Activated CD4-positive, alpha-beta T cell treated with anti-CD3 and anti-CD28 coated beads, Interleukin-2, amount 10 ng/mL, durations not matched to agents 7 days and 5 days (primary cell): ENCODE measurements at places on chromosomes 11 and 22.

GRCh38 chr11:116740741-116741140 is 32.0 kb downstream of the BUD13 start:
- no peak overlapping the region for H3K4me3 ChIP-seq
- no peaks in the 10 kb centered on the region for H3K27me3 ChIP-seq
- no peak for DNase-seq
- peaks cover 3% of the 10 kb centered on the region for H3K4me1 ChIP-seq
- H3K27ac ChIP-seq, result no peak overlapping the region
- H3K36me3 ChIP-seq, result peaks cover 4% of the 10 kb centered on the region

GRCh38 chr11:10323793-10324170 is 18.9 kb downstream of the ADM start:
- DNase-seq, result no peak
- no peak overlapping the region for H3K27ac ChIP-seq
- H3K27me3 ChIP-seq, result peaks cover 8% of the 10 kb centered on the region
- no peaks in the 10 kb centered on the region for H3K36me3 ChIP-seq
- peaks cover 5% of the 10 kb centered on the region for H3K4me1 ChIP-seq

DNA sequence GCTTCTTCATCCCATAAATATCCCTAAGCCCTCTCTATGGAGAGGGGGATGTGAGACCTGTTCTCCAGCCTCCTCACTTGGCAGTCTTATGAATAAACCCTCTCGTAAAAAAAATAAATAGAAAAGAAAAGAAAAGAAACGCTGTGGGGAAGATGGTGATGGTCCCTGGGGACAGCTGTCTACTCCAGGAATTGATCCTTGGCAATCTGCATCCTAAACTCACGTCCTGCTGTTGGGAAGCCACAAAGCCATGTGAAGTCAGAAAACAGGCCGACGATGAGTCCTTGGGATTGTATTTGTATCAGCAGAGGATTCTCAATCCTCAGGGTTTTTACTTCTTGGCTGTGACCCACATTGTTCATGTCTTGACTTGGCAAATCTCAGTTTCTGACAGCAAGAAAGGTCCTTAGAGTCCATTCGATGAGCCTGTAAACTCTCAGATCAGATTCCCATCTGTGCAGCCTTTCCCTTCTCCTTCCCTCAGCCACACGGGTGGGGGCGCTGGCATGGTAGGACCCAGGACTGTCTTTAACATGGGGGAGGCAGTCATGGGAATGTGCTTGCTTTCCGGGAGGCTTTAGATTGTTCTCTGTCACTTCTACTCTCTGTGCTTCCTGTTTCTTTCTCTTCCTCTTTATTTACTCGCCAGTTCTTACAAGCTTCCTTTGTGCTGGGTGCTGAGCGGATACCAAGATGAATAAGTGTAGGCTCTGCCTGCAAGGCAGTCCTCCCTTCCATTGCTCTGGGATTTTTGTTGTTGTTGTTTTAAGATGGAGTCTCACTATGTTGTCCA is 24.9 kb downstream of the TCP11L1 start:
- DNase-seq, result no peak
- H3K27me3 ChIP-seq, result no peaks in the 10 kb centered on the region
- H3K27ac ChIP-seq, result no peak overlapping the region
- no peak overlapping the region for H3K4me3 ChIP-seq
- peaks cover 34% of the 10 kb centered on the region for H3K36me3 ChIP-seq

DNA sequence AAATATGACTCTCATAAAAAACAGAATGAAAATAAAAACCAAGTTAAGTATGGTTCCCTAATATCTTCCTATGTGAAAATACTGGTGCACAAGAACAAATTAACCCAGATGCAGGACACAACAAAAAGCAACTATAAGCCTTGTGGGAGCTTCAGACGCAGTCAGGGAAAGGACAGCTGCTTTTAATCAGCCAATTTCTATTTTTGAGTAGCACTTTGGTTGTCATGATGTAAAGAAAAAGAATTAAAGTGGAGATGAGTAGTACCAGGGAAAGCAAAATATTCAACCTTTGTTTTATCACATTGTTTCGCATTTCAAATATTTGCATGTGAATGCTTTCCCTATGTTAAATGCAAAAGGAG is 339.9 kb downstream of the SOX6 start:
- no peak for DNase-seq
- H3K36me3 ChIP-seq, result no peaks in the 10 kb centered on the region
- H3K4me1 ChIP-seq, result no peaks in the 10 kb centered on the region

GRCh38 chr11:122099374-122100036 is 16.5 kb downstream of the BLID start:
- H3K4me3 ChIP-seq, result no peak overlapping the region
- no peaks in the 10 kb centered on the region for H3K36me3 ChIP-seq
- H3K27me3 ChIP-seq, result peaks cover 26% of the 10 kb centered on the region
- no peak overlapping the region for H3K27ac ChIP-seq
- no peak for DNase-seq
- peaks cover 6% of the 10 kb centered on the region for H3K4me1 ChIP-seq
